ENCODE measurements at places on chromosomes 1 and 21.
A peak's percentile ranks its signal among the peaks of the same experiment; 100 is the strongest.

DNA sequence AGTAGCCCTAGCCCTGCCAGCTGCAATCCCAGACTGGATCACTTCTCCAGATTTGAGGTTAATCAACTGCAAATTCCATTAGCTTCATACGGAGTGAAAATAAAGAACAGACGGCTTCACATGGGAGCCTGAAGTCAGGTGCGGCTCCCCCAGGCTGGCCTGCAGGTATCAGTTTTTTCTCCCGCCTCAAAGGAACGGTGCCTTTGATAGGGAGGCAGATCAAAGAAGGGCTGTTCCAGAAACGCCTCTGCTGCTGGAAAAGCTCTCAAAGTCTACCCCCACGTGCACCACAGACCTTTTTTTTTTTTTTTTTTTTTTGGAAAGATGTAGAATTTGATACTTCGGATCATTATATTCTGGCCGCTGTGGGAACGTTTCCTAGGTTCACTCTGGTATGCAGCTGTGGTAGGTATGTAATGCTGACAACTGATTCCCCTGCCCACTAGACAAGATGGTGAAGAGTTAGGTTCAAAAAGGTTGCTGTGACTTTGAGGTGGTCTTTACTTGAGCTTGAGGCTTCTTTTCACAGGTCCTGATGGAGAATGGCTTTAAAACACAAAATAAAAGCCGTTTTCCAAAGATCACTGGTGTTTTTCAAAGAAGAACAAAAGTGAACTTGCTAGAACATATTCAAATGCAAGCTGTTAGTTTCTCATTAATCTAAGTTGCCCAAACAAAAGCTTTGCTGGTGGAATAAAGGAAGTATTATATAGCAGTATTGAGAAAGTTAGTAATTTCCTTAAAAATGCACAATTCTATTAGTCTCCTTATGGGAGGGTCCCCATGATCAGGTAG lies 189.0 kb upstream of the NFIA start:
- no peak for DNase-seq

GRCh38 chr1:178310685-178311105 lies 186.1 kb downstream of the CLEC20A start:
- DNase-seq = peak; percentile 65

GRCh38 chr1:13512472-13512871 lies 1.3 kb downstream of the LRRC38 start:
- no peak for DNase-seq

- no peak for DNase-seq
Observed at GRCh38 chr1:54743416-54744226, 20.7 kb downstream of the PARS2 start.

DNA sequence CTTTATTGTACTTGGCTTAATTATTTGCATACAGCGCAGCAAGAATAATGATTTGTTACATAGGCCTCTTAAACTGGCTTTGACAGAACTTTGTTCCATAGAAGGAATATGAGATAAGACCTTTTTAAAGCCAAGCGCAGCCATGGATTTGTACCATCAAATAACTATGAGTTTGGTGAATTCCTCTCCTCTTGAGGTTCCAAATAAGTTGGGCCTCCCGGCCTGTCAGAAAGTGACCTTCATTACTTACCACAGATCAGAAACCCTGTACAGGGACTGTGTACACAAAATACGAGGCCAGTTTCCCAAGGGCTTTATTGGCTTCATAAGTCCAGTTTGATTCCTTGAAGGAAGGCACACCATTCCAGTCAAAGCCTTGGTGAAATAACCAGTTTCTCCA lies 21.8 kb upstream of the HSD3B1 start:
- no peak for DNase-seq

DNA sequence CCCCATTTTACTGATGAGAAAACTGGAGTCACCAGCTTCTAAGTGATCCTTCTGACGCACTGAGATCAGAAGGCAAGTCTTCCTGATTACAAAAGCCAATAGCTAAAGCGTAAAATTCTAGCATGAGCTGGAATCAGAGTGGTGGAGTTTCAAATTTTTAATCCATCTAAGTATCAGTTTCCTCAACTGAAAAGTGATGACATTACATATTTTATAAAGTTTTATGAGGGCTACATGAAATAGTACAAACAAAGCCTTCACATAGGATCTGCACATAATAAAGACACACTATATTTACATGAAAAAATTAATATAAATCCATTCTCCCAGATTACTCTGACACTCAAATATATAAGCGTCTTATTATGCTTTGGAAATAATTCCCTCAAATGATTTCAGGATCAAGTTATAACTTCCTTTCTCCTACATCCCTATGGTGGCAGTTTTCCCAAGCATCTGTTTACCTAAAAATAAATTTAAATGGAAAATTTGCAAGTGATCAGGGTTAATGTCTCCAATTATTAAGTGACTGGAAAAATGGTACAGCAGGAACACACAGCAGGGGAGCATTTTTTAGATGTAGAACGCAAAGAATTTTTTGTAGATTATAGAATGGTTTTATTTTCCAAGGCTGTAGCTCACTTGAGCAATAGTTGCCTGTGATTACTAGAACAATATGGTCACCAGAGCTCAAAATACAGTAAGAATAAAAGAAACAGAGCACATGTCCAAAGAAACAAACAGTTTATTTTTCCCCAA lies 490.4 kb upstream of the C1orf87 start:
- DNase-seq = no peak

- no peak for DNase-seq
Observed at GRCh38 chr21:38898422-38899096, 92.8 kb downstream of the ETS2 start.

DNA sequence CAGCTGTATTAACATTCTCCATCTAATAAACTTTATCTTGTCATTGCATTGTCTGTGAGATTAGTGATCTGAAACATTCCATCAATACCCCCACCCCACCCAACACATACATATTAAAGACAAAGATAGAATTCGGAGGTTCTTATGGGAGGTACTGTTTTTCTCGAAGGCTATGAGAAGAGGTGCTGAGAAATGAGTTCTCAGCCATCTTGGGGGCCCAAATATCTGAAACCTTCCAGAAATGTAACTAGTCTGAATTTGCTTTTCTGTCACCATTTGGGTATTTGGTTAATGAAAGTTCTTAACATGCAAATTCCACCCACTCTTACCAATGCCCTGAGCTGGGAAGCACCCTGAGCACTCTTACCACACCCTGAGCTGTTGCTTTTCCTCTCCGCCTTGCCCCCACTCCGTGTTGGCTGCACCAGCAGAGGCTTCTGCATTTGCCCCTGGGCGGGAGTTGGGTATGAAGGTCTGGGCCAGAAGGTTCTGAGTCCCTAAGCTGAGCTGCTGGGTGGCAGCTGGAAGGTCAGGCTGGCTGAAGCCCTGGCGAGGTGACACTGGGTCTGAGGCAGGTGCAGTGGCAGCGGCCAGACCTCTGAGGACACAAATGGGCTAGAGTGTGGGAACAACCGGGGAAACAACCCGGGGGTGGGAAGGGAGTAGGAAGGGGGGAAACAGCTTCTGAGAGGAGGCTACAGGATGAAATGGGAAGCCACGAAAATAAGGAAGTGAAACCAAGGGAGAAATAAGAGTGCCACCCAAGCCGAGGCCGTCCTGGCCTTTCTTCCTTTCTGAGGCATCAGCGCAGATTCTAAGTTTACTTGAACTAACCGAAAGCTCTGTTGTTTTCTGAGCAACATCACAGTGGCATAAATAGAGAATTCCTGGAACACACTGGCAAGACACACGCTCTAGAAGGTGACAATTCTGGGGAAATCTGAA lies 26.3 kb upstream of the IER5 start:
- DNase-seq = no peak

GRCh38 chr1:167669209-167670124 lies 39.4 kb downstream of the RCSD1 start:
- DNase-seq = no peak

GRCh38 chr1:161731241-161731640 lies 9.9 kb downstream of the FCRLB start:
- no peak for DNase-seq

GRCh38 chr1:193524021-193524420 lies 337.6 kb upstream of the B3GALT2 start:
- no peak for DNase-seq

- no peak for DNase-seq
Observed at GRCh38 chr1:230043081-230043480, 24.0 kb upstream of the GALNT2 start.

Data from left renal cortex interstitium (tissue), 4 donors.